ENCODE measurements at places on chromosomes 2 and 18.

DNA sequence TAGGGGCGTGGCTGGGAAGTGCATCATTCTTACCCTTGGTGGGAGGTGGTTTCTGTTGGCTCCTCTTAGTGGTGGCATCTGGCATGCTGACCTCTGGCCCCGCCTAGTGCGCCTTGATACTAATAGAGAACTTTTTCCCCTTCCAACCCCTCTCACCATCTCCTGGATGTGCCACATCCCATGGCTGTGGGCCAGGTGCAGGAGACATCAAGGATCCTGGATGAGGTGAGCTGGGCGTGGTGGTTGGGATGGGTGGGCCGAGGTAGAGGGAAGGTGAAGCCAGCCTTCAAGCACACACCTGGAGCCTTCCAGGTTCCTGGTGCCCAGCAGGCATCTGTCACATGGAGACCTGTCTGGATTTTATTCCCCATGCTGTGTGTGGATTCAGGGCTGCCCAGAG lies 149.2 kb downstream of the DYSF start:
- no peak for DNase-seq

- peak; percentile 23 for DNase-seq
Observed at GRCh38 chr2:102839668-102840388, 78.0 kb downstream of the TMEM182 start.

DNA sequence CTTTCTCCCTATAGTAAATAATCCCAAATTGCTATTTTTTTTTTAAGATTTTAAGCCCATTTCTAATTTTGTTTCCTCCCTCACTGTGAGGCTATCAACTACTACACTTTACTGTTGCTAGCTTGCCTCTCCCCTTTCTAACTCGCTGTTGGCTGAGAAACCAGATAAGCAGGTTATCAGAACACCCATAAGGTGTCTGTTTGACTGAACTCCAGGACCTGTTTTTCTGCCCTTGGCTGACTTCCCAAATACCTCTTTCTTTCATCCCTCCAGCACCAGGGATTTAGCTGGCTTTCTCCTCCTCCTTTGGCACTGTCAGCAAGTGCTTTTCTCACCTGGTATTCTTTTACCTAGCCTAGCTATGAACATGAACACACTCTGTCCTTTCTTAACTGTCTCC lies 11.1 kb downstream of the TRAK2 start:
- DNase-seq = no peak

DNA sequence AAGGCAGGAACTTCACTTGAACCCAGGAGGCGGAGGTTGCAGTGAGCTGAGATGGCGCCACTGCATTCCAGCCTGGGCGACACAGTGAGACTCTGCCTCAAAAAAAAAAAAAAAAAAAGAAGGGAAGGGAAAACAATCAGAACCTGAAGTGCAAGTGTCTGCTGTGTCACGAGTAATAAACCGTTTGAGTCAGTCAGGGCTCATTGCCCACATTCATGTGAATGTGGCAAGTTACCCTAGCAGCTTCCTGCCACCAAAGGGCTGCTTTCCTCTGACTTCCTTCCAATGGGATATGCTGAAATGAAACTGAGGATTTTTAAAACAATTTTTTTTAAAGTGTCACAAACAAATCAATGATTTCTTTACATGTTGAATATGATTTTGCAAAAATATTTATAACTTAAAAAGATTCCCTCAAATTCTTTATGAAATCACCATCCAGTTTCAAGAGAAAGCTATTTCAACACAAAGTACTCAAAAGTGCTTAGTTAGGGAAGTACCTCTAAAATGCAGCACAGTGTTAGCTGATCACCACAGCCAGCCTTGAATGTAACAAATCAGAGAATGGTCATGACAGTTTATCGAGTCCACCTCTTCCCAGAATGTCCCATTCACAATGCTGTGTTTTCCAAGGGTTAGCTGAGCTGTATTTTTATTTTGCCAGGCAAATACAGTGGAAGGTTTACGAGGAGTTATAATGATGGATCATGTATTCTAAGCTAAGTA lies 36.4 kb downstream of the WDSUB1 start:
- peak; percentile 52 for DNase-seq

DNA sequence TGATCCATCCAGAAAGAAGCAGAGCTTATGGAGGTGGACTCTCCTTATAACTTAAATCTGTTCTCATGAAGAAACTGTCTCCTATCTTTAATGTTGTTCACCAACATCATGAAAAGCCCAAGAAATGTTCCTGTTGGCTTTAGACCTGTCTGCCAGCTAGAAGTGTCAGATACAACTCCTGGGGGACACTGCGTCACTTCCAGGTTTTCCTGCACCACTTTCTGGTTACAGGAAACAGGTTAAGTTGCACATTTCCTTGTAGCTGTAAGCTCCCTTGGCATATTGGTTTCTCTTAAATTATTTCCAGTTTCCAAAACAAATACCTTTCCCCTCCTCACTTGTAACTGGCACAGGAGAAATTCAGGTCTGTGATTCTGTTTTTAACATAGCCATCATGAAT lies 2.9 kb downstream of the CEP68 start:
- DNase-seq = no peak

DNA sequence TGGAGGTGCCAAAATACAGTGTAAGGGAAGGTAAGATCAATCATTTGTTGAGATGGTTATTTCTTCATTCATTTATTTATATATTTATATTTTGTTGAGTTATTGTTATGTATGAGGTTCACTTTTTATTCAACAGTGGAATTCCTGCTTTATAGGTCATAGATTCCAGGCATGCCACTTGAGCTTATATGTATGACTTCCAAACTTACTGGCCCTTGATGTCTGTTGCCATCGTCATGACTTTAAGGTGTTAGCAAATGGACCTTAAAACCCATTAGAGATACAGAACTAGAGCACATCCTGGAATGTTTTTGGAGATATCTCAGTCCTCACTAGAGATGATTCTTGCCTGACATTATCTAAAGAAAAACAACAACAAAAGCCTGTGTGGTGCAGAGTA lies 25.9 kb downstream of the CCDC85A start:
- DNase-seq = no peak

Data from H54 (cell line).